Caki2 (cell line): ENCODE measurements at places on chromosomes 16 and 17.

DNA sequence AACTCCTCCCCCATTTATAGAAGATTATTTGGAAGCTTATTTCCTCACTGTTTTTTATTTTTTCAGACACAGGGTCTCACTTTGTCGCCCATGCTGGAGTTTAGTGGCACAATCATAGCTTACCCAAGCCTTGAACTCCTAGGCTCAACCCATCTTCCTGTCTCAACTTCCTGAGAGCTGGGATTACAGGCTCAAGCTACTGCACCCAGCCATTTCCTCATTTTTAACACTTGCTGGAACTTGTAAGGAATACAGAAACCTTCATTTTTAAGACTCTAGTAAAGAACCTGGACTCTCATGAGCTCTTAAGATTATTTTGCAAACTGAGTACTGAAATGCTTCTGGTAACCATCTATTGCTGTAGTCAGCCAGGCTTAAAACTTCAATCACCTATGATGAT, 29.9 kb downstream of the KANSL1 start:
- DNase-seq = no peak

- DNase-seq = no peak
Measured at GRCh38 chr16:83789642-83790401, 18.0 kb upstream of the HSBP1 start.

DNA sequence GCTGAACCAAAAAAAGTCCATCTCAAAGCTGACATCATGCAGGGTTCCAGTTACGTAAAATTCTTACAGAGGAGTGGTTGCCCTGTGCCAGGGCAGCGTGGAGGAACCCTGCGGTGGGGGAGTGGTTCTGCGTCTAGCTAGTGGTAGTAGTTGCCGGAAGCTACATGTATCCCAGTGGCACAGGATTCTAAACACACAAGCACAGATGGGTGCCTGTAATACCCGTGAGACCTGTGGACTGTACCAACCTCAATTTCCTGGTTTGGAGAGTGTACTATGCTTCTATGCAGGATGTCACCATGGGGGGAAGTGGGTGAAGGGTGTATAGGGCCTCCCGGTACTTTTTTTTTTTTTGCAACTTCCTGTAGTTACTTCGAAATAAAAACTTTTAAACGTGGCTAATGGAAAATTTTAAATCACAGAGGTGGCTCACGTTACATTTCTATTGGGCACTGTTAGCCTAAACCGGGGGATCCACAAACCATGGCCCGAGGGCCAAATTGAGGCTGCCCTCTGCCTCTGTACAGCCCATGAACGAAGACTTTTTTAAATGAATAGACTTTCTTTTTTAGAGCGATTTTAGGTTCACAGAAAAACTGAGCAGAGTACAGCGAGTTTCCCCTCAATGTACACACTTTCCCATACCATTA, 38.5 kb downstream of the TBC1D16 start:
- DNase-seq = no peak

DNA sequence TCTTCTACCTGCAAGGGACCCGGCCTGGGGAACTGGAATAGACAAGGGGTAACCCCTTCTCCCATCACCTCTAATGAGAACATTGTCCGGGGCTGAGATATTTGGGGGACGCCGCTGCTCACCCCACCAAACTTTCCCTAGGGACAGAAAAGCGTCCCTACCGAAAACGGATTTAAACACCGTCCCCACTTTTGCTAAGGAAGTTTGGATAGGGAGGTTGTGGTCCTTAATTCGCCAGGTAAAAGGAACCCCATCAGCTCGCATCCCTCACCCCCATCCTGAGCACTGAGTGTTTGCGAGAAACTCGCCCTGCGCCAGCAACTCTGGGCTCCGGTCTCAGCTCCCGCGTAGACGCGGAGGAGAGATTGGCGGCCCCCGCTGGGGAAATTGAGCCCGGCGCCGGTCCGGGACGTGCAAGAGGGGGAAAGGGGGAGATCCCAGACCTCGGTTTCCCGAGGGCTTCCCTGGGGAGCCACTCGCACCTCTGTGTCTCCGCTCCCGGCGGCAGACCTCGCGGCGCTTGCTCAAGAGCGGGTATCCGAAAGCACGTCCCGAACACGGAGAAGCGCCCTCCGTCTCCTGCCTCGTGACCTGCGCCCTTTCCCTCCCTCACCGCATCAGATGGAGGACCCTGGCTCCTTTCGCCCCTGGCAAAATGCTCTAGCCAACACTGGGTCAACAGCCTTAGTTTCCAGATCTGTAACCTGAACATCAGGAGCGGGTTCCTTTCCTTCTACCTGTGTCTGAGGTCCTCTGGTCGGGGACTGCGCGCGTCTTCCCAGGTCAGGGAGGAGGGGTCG, 3.1 kb upstream of the SOX9 start:
- DNase-seq = no peak

DNA sequence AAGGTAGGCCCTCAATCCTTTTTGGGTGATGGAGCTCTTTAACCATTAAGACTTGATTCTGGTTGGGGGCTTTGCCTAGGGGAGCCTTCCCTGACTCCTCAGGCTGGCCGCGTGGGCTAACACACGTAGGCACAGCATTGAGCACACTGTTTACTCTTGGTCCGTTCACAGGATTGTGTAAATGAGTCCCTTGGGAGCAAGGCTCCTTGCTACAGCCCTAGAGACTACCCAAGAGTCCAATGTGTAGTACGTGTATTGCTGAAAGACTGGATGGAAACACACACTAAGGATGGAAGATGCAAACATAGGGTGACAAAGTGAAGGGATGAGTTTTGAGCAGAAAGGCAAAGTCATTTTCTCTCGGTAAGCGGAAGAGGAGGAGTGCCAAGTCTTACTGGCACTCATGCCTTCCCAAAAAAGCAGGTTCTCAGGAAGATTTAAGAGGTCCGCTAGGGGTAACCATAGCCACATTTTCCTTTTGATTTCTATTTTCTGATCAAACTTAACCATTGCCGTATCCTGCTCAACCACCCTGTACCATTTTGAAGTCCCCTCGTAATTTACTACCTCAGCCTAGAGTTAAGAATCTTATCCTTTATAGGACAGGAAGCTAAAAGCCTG, 911 bp upstream of the ITGA2B start:
- DNase-seq = no peak

DNA sequence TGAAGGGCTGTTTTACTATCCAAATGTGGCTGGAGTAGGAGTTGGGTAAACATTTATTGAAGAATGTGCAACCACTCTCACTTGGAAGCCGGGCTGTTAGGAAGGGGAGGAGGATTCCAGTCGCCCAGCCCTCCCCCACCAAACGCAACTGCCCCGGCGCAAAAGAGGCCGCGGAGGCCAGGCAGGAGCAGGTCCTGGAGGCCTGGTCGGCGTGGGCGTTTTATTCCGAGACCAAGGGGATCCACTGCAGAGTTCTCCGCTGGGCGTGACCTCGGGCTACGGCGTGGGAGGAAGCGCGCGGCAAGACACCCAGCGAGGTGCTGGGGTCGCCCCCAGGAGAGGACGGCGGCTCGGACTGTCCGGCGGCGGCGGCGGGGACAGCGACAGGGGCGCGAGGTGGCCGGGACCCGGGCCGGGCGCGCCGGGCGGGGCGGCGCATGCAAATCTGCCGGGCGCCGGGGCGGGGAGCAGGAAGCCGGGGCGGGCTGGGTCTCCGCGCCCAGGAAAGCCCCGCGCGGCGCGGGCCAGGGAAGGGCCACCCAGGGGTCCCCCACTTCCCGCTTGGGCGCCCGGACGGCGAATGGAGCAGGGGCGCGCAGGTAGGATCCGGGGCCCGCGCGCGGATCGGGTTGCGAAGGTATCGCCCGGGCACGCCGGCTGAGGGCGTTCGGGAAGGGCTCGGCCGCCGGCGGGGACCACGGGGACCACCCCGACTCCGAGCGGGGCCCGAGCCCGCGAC, at the start of gene IL4R:
Gene IL4R, plus strand, starts transcription at position 553 of the 739 bp plus-strand sequence. CDS start 26,230 bp downstream, outside the sequence.
- peak; percentile 93 for DNase-seq

- DNase-seq = no peak
Measured at GRCh38 chr17:72775919-72776318, 316.6 kb downstream of the SLC39A11 start.

- DNase-seq = peak; percentile 38
Measured at GRCh38 chr17:77332981-77333685, 192.4 kb downstream of the SEC14L1 start.

GRCh38 chr16:79993629-79994209, 393.2 kb upstream of the MAF start:
- DNase-seq = no peak

DNA sequence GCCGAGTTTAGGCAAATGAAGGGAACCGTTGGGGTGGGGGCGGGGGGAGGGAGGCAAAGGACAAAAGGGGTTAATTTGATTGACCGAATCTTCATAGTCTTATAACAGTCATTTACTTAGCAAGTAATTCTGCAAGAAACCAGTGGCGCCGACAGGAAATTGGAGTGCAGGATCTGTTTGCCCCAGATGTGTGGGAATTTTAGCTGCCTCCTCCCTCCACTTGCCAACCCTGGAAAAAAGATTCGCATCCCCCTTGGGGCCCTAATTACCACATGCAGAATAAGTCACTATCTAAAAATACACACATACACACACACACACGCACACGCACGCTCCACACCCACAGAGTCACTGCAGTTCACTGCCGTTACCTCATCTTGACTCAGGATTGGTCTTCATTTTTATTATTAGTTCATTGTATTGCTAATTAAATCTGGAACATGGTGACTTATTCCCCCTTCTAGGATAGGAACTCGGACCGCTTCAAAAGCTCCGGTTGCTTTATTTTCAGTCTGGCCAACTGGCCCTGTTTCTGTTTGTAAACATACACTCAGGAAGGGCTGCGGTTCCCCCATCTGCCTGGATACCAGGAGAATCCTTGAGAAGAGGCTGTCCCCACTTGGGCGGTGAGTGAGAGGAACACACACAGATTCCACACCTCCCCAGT, 241.6 kb upstream of the SALL1 start:
- no peak for DNase-seq

DNA sequence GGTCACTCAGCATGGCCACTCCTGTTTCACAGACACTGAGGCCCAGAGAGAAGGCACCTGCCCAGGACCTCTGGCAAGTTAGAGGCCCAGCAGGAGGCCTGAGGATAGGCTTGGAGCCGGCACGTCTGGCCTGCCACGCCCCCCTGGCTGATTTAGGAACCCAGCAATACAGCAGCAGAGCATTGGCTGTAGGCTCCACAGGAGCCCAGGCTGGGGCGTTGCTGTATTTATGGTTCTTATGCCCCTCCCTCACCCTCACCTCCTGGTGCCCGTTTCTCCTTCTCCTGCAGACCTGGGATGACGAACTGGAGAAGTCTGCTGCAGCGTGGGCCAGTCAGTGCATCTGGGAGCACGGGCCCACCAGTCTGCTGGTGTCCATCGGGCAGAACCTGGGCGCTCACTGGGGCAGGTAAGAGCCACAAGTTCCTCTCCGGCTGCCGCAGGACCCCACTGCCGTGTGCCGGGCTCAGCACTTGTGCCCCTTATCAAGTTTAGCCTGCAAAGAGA, 25.8 kb downstream of the CRISPLD2 start:
- DNase-seq = no peak

DNA sequence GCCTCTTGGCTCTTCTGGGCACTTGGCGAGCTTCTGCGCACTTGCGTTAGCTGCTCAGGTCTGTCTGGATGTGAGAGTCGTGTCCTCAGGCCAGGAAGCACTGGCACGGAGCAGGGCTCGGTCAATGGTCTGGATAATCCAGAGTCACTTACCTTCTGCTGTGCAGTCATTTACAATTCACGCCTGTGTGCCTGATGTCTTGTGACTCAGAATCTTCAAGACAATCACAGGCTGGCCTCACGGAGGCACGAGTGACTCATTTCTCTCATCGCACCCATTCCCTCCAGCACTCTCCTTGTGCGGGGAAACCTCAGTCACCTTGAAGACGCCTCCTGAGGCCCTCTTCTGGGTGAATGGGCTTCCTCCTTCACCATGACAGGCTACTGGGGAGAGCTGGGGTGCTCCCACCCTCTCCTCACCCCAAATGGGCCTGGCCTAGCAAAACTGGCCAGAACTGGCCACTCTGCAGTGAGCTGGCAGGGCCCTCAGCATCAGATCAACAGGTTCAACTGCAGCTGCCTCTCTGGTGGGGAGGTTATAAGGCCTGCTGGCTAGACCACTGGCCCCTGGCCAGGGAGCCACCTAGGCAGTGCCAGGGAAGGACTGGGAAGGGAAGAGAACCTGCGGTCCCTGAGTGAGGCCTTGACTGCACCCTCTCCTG, 1.9 kb upstream of the CAPN15 start:
- peak; percentile 97 for DNase-seq

DNA sequence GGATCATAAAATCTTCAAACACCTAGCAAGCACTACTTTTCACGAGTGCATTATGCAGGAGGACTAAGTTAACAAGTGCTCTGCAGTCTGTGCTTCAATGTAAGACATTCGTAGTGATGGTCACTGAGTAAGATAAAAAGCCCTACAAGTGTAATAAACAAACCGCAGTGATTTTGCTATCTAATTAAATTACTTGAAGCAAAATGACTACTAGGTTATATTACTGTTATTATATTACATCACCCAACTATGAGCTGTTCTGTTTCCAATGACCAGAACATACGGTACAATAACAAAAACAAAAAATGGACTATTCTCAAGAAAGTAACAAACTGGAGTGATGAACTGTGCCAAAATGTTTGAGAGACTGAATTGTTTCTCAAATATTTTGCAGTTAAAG, 11.2 kb downstream of the KLHL10 start:
- no peak for DNase-seq

GRCh38 chr17:45580924-45581323, 90.4 kb upstream of the PLEKHM1 start:
- DNase-seq = no peak

GRCh38 chr17:57948169-57948554, 7.0 kb downstream of the CUEDC1 start:
- no peak for DNase-seq

- DNase-seq = peak; percentile 54
Measured at GRCh38 chr16:51152691-51153576, 1.9 kb upstream of the SALL1 start.

DNA sequence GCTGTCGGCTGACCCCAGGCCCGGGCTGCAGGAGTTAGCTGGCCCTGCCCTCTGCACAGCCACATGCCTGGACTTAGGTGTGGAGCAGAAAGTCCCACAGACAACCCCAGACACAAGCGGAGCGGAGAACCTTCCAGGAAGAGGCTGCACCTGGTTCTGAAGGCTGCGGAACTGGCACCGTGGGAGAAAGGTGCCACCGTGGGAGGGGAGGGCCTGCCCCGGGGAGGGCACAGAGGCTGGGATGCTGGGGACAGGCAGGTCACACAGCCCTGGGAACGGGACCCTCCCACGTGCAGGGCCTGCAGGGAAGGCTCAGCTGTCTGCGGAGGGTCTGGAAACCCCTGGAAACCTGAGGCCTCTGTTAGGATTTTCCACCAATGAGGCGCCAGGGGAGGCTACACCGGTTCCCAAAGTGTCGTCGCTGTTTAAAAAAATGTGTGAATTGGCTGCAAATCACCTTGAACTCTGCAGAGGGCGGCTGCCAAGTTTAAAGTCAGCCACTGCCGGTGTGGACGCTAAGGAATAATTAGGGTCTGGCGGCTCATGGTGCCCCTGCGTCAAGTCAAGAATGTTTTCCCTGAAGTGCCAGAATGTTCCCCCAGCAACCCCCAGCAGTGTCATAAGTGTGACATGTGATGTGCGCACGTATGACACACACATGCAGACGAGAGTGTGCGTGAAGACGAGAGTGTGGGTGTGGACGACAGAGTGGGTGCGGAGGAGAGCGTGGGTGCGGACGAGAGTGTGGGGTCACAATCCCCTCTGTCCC, 50.9 kb upstream of the PABPN1L start:
- no peak for DNase-seq
